Hippocampal formation (tissue), 2 donors: ENCODE measurements at places on chromosomes 12 and 14.

DNA sequence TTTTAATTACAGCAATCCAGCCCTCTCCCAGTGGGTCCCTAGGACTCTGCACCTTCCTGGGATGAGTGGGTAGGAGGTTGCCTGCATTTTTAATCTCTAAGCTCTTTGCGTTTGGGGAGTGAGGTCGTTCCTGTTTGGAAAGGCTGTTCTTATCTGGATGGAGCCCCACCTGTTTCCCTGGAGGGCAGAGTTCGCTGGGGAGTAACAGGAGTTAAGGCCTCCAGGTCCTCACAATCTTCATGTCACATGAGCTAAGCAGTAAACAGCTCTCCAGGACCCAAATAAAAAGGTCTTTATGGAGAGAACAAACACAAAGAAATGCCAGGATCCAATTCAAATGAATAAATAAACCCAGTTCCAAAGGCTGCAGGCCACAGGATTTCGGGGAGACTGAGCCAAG, 56.0 kb upstream of the RFLNA start:
- DNase-seq: no peak

DNA sequence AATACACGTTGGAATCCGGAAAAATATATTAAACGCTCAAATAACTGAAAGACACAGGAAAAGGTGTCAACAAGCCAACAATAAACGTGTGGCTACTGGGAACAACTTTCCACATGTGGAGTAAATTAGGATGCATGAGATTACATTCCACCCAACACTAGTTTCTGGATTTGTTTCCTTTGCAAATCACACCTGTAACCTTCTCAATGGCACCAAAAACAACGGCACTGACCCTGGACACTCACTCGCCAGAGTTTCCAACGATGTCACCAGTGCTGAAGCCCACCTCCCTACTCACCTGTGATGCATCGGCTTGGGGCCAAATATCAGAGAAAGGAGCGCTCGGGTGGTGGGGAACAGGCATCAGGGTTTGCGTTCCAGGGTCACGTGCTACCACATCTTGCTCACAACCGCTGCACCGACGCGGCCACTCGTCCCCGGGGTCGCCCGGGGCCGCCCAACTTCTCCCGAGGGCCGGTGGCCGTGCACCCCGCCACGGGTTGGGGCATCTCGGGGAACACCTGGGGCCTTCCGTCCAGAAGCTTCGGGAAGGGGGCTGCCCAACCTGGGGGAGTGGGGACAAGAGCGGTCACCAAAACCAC, 629 bp downstream of the PRDM4 start:
- DNase-seq: no peak

DNA sequence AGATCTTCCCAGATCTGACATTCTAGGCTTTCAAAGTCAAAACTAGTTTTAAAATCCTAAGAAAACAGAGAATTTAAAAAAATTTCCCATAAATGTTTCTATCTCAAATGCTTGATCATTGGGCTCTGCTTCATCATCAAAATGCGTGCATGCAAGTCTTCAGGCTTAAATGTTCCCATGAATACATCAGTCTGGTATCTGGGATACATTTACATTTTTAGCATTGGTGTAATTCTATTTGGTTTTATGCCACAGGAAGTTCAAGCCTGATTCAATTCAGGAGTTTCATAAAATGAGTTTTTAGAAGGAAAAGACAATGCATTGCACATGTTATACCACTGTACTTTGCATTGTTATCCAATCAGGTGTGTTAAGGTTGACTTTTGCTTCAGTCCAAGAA, 336.4 kb downstream of the PCNX1 start:
- DNase-seq: no peak

GRCh38 chr14:100402631-100403030, 79.5 kb downstream of the SLC25A47 start:
- DNase-seq: no peak

- DNase-seq: no peak
Observed at GRCh38 chr14:59305836-59306555, 117.5 kb downstream of the DAAM1 start.

DNA sequence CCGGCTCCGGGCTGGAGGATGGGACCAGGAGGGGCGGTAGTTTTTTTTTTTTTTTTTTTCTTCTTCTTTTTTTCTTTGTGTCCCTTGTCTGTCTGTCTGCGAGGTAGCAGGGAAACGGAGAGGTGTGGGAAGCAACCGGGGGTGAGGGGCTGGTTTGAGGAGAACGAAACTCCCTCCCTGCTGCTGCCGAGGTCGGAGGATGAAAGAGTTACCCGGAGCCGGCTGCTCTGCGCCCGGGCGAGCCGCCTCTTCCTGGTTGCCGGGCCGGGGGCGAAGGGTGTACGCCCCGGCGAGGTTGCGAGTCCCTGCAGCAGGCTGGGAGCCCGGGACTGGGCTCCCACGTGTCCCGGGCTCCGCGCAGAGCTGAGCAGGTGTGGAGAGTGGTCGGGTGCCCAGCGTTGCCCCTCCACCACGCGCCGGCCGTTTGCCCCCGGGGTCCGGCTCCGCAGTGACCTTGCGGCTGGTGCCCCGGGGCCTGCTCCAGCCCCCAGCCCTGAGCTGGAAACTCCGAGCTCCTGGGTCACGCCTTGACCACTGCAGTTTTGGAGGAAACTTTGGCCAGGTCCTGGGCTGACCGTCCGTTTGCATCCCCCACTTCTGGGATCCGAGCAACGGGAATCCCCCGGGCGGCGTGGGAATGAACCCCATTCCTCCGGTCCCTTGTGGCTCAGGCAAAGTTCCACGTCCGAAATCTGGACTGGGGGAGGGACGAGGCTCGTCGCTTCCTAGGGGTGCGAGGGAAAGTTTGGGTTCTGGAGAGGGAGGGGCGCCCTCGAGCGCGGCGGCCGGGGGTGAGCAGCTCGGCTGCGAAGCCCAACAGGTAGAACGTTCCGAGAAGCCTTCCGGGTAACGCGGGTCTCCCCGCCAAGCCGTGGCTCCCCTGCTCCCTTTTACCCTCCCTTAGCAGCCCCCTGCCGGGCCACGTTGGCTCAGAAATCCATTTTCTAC, 1.3 kb downstream of the CHST11 start:
- DNase-seq: no peak
